Nephron progenitor cell (in vitro differentiated cells): ENCODE measurements at places on chromosomes 1 and 21.
A peak's percentile ranks its signal among the peaks of the same experiment; 100 is the strongest.

DNA sequence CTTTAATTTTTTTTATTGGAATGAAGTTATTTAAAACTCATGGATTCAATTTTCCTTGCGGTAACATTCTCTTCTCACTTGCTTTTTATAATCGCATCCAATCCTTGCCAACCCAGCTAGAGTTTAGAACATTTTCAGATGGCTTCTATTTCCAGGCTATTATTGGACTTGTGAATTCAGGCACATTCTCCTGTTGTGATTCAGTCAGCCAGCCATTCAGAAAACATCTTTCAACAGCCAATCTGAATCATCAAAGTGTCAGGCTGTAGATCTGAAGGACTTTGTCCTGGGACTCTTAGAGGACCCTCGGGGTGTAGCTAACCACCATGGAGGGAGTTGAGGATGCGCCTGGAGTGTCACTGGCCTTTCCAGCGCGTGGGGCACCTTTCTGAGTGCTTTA, 92.4 kb downstream of the PRDM2 start:
- DNase-seq = no peak

DNA sequence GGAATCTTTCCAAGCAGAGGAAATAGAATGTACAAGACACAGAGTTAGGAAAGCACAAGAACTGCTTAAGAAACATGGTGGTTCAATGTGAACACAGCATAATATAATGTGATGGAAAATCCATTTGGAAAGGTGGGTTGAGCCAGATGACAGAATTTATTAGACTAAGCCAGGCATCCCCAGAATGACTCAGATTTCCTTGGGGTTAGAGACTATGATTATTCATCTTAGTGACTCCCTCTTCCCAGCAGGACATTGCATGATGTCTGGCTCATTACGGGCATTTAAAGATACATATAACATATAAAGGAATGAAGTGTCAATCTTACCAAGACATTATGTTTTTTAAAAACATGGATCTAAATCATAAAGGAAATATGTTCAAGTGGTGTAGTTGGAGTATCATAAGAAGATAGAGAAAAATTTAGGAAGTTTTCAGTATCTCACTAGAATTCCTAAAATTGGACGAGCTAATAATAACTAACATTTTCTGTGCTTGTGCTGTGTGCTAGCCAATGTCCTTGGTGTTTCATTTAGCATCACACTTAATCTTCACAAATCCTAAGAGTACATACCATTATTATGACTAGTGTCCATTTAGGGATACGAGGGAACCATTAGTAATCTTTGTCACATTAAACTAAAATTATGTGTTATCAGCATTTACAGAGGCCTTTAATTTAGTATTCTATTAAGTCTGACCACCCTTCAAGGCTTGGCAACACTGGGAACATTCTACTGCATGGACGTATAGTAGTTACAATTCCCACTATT, 41.0 kb upstream of the ST6GALNAC5 start:
- no peak for DNase-seq

DNA sequence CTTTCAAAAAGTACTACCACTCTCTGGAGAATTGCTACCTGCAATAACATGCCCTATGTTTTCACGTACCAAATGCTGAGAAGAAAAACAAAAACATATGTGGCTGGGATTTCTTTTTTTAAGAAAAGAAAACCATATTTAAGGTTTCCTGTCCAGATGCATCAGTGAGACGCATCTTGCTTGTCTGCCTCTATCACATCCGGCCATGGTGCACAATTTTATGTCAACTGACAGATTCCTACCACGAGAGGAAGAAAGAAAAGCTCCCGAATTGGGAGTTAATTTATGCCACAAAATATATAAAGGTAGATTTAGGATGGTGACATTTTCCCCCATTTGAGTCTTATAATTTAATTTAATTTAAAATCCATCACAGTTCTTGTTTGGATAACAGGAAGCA, 62.3 kb upstream of the COL24A1 start:
- no peak for DNase-seq

- peak; percentile 41 for DNase-seq
Observed at GRCh38 chr1:3477241-3477995, 23.0 kb downstream of the ARHGEF16 start.

GRCh38 chr1:222734740-222735139, 2.3 kb upstream of the FAM177B start:
- DNase-seq = no peak

- no peak for DNase-seq
Observed at GRCh38 chr1:242089911-242090310, 91.0 kb upstream of the MAP1LC3C start.

GRCh38 chr1:244066954-244067716, 16.1 kb downstream of the ZBTB18 start:
- DNase-seq = no peak
